ENCODE measurements at places on chromosomes 6 and 20.

GRCh38 chr6:109962271-109962670, 15.8 kb upstream of the GPR6 start:
- no peak for DNase-seq

- peak; percentile 75 for DNase-seq
Measured at GRCh38 chr6:26031595-26032339, 55.5 kb upstream of the HFE start.

- DNase-seq, result peak; percentile 39
Measured at GRCh38 chr6:16136091-16136490, 7.2 kb downstream of the MYLIP start.

- no peak for DNase-seq
Measured at GRCh38 chr6:35795453-35796071, 1.6 kb downstream of the CLPS start.

GRCh38 chr6:14640631-14641030, 523.1 kb downstream of the CD83 start:
- no peak for DNase-seq
